ENCODE measurements at places on chromosomes 5 and 9.
A peak's percentile ranks its signal among the peaks of the same experiment; 100 is the strongest.

- no peak for DNase-seq
Measured at GRCh38 chr9:5953743-5954707, 61.4 kb downstream of the RANBP6 start.

DNA sequence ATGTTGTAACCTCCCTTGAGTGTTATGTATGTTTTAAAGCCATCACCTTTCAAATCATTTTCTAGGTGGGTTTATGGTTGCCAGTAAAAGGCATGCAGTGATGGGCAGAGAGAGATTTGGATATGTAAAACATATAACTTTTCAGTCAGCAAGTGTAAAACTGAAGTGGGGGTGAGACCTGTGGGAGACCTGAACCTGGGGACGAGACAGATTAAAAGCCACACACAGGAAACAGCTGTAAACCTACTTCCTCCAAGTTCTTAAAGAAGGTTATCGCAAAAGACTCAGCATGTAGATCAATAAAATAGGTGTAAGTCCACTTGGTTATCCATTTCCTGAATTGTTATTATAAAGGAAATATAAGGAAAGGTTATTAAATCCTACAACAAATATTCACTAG is 76.6 kb downstream of the YIPF5 start:
- DNase-seq = no peak

DNA sequence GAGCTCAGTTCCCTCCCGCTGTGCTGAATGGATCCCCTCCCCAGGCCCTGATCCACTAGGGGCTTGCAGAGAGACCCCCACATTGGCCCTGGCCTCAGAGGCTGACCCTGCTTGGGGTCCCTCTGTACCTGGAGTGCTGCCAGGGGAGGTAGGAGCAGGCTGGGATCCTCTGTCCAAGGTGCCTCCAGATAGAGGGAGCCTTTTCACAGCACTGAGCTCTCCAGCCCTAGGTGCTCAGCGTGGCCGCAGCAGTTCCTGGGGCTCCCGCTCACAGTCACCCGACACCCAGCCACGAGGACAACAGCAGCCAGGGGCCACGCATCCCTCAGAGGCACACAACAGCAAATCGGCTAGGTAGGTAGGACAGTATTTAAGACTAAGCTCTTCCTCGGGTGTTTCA is 62.2 kb upstream of the IRX2 start:
- no peak for DNase-seq

DNA sequence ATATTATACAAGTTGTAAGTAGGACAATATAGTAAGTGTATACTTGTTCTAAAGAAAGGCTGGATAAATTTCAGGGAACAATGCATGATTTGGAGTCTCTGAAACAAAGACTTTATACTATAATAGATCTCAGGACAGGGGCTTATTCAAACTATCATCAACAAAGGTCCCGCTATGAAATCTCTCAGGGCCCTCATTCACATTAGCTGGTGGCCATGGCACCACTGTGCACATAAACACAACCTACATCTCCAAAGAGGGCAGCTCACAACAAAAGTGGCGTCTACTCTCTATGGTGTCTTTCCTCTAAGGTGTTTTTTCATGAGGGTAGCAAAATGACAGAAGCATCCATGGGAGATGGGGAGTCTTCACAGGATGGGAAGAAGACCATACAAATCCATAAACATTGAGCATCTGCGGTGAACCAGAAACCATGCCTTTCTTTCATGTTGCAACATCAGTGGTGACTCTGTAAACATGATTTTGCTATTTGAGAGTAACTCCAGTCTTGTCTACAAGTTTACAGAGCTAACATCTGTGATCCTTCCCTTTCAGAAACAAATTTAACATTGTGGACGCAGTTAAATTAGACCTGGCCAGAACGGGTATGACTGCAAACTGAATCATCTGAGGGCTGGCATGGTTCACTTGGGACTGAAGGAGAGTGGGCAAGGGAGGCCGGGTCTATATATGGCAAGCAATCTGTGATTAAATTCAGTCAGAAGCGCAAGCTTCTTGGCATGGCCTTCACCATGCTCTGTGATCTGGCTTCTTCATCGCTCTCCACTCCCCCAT is 5.5 kb downstream of the TTLL11 start:
- DNase-seq = peak; percentile 12

GRCh38 chr9:15240927-15241326 is 66.1 kb downstream of the TTC39B start:
- DNase-seq = no peak

DNA sequence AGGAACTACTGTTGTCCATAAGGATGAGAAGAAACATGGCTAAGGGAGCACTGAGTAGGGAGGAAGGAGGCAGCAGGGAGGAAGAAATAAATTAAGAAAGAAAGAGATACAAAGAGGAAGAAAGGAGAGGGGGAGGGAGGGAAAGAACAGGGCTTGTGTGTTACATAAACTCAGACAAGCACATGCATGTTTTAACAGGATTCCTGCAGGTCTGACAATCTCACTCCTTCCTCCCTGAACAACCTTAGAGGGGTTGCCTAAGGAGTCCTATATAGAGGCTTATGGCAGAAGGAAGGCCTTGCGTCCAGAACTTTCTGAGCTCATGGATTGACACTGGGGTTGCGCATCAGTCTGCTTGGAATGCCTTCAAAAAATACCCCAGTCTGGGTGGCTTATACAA is 4.2 kb upstream of the KCNIP1 start:
- no peak for DNase-seq

DNA sequence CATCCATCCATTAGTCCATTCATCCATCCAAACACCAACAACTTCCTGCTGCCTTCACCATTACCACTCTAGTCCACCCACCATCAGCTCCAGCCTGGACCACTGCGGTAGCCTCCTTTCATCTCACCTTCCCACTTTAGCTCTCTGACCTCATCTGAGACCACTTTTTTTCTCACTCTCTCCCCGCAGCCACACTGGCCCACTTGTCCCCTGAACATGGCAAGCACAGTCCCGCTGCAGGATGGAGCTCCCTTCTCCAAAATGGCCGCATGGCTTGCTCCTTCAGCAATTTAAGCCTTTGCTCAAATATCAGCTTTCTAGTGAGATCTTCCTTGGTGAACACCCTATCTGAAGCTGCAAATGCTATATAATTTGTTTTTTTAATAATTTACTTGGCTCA is 11.1 kb downstream of the CSF1R start:
- DNase-seq = no peak

DNA sequence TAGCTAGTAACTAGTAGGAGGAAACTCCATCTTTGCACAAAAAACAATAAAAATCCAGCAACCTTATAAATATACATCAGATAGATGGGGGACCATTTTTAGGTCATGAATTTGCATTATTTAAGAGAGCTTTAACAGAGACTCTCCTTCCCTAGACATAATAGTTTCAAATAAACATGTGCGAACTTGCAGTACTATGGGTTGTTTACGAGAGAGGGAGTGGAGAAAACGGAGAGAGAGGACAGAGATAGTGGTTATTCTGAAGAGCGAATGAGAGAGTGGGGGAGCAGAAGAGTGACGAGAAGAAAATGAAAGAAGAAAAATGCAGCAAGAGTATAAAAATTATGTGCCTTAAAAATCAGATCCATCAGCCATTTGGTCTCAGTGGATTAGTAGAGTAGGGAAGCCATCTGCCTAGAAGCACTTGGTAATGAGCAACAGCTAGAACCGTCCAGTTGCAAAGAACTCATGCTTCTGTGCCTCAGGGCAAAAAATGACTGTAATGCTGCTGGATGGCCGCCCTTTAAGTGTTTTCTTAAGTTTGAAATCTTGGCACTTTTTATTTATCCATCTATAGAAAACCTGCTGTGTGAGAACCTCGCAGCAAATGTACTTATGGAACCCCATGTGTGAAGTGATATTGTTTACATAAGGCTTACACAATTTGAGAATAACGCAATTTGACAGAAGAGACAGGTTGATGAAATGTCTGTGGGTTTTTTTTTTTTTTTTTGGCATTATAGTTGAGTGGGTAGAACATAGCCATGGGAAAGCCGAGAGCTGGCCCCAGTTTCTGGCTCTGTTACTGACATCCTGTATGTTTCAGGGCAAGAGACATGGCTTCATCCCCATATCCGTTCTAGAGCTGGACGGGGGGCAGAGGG is 95.6 kb upstream of the ZNF608 start:
- DNase-seq = peak; percentile 20

- DNase-seq = no peak
Measured at GRCh38 chr9:124570942-124571666, 63.9 kb upstream of the NR5A1 start.

DNA sequence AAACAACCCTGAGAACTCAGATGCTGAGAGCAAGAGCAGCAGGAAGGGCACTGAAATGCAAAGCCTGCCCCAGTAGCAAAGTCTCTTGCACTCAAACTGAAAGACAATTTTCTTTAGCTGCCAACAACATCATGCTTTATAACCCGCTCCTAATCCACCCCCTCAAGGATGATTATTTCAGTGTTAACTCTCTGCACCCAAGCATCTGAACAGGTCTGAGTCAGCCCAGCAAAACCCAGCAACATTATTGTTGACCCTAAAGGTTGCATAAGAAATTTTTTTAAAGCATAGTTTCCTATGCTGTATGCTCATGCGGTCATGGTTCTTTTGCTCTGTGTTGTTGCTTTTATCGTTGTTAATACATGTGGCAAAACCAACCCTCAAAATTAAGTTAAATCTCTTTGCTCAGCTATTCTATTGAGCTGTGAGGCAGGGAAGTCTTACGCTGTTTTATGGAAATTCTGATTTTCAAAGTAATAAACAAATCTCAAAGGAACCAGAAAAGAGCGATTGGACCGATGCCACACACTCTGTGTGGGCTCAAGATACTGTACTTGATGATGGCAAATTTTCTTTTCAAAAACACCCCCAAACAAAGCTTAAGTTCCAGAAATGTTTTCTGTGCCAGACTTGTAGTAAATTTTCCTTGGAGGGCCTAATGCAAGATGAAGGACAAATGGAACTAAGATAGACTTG is 440.6 kb upstream of the MPDZ start:
- peak; percentile 96 for DNase-seq

DNA sequence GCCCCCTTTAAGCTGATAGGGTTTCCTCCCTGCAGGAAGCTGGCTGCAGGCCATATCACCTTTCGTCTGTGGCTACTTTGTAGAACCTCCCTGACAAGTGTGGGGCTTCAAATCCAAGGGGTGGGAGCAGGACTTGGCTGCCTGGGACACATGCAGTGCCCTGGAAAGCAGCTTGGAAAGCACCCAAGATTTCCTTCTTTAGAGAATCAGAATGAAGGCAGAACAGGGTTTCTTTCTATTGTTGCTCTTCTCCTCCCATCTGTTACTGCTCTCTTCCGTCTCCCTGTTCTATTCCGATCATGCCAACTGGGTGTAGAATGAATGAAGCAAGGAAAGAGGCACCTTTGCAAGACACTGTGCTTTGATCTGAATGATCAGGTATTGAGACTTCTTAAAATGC is 282.2 kb downstream of the MED10 start:
- no peak for DNase-seq

DNA sequence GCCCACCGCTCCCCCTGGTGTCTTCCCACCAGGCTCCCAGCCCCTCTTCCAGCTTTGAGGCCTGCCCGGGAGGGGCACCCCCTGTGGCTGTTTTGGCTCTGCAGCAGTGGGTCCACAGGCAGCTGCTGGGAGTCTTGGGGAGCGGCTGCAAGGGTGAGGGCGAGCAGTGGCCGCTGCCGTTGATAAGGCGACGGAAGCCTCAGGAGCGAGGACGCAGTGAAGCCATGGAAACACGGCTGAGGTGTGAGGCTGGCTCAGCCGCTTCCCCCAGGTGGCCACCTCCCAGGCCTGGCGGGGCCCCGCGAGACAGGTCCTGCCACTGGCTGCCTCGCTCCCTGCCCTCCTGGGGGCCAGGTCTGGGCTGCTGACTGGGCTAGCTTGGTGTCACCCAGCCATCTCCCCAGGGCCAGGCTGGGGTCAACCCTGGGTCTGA is 41.5 kb downstream of the CXXC5 start:
- no peak for DNase-seq

DNA sequence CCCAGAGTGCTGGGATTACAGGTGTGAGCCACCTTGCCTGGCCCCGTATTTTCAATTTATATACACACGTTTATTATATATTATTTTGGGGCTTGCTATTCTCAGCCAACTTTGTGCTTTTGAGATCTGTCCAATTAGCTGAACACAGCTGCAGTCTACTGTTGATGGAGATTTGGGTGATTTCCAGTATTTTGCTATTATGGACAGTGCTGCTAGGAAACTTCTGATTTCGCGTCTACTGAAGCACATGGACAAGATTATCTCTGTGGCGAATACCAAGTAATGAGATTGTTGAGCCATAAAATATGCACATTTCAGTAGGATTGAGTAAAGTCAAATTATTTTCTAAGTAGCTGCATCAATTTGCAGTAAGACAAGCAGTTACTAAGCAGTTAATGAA is 1731.2 kb upstream of the CDH6 start:
- DNase-seq = no peak

Measured in astrocyte (in vitro differentiated cells and primary cell).